ENCODE measurements at places on chromosomes 7 and 10. TPM values are rescaled to one million over a fixed set of nuclear protein-coding genes. Genes with fewer than 3 reads are reported as not detected.

Gene GPR15LG
- not detected for total RNA-seq

Gene CNTNAP2
- total RNA-seq, result not detected

Gene PCLO
- total RNA-seq, result 0.96 TPM

Gene PON3
- 38.2 TPM for total RNA-seq

Gene GPR26
- total RNA-seq, result not detected

Gene OR2A12
- total RNA-seq, result not detected

Gene COL1A2
- total RNA-seq, result 0.07 TPM

Gene HYAL4
- not detected for total RNA-seq

Gene OR2A1
- total RNA-seq, result not detected

Gene CALHM3
- total RNA-seq, result 0.60 TPM

Gene HOXA11
- 0.77 TPM for total RNA-seq

Gene AP5Z1
- 48.3 TPM for total RNA-seq

Gene COBL
- 4.2 TPM for total RNA-seq

Gene PYROXD2
- 4.5 TPM for total RNA-seq

Gene MYL7
- total RNA-seq, result not detected

Gene INPP5A
- 12.6 TPM for total RNA-seq

All from A549 treated with CORT108297 at 1 μM for 4 hours (cell line).